ENCODE measurements at places on chromosomes 11 and 22. TPM values are rescaled to one million over a fixed set of nuclear protein-coding genes. Genes with fewer than 3 reads are reported as not detected.

KCNJ5 gene
- not detected for total RNA-seq

MOGAT2 gene
- not detected for total RNA-seq

VSIG10L2 gene
- total RNA-seq, result not detected

NXPE4 gene
- total RNA-seq, result not detected

FERMT3 gene
- total RNA-seq, result 6.7 TPM

MS4A6E gene
- total RNA-seq, result not detected

POTEH gene
- total RNA-seq, result not detected

Measured in myometrial cell (primary cell).